Hypothalamus (tissue), 51 donors: ENCODE measurements at places on chromosomes 6 and 20.

GRCh38 chr6:157571950-157572349 is 191.0 kb downstream of the ZDHHC14 start:
- DNase-seq = no peak

DNA sequence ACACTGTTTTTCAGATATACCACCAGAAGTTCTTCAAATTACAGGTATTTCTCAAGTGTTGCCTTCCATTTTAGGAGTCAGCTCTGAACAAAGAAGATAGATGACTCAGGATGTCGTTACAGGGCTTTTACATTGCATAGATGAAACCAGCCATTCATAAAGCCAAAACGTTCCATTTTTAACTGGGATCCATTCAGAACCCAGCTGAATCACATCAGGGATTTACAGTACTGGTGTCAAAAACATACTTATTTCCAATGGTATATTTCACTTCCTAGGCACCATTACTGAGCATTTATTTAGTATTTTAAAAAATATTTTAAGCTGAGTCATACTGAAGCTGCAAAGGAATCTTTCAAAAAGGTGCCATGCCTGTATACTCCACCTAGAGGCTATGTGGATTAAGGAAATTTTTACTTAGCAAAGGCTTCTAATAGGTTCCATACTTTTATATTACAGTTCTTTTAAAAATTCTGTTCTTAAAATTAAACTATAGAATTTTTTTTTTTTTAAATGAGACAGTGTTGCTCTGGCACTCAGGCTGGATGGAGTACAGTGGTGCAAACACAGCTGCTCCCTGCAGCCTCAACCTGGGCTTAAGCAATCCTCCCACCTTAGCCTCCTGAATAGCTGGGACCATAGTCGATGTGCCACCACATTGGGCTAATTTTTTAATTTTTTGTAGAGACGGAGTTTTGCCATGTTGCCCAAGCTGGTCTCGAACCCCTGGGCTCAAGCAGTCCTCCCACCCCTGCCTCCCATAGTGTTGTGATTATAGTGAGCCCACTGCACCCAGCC is 2.6 kb downstream of the ASF1A start:
- no peak for DNase-seq

DNA sequence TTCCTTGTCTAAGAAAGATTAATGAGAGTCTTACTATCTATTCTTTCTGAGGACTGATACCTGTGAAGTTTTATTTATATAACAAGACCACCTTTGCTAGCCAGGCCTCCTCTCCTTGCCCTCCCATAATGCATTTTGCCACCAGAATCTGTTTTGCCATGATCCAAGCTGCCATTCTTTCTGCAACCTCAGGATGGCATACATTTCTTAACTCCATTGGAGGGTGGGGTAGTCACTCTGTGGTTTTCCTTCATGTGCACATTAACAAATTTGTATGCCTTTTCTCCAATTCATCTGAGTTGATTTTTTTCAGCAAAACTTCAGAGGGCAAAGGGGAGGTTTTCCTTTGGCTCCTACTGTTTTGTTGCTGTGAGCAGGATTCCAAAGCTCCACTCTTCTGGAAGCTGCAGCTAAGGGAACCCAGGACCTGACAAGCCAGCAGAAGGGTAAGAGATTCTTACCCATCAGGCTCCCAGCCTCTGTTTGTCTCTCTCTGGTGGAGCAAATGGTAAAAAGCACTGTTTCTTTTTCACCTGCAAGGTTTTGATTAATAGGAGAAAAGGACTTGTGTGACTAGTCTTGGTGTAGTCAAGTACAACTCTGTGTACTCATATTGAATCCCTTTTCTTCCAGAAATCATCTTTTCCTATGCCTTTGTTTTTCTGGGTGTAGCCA is 26.2 kb upstream of the ENPP4 start:
- no peak for DNase-seq

- no peak for DNase-seq
Measured at GRCh38 chr20:45052698-45053429, 48.1 kb downstream of the KCNS1 start.

GRCh38 chr6:84074988-84075781 is 41.6 kb downstream of the MRAP2 start:
- DNase-seq = no peak

DNA sequence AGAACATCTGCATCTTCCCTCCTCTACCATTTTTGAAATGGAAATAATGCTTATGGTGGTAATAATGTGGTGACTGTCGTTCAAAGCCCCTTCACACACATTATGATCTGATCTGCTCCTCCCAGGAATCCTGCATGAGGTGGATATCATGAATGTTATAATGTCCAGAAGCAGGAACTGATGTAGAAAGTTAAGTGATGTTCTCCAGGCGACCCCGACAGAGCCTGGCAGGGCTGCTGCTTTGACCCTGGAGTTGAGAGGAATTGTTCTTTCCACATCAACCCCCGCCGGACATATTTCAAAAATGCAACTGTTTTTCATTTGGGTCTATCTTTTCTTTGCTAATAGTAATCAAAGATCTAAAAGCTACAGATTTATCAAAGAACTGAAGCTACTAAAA is 131.6 kb downstream of the GMPR start:
- no peak for DNase-seq

GRCh38 chr6:7234547-7234946 is 78.5 kb downstream of the SSR1 start:
- DNase-seq = no peak

- DNase-seq = no peak
Measured at GRCh38 chr6:13892017-13892645, 32.6 kb upstream of the RNF182 start.

- no peak for DNase-seq
Measured at GRCh38 chr20:47206962-47207641, 149.4 kb downstream of the ZMYND8 start.

- no peak for DNase-seq
Measured at GRCh38 chr6:78935553-78935952, 68.2 kb downstream of the IRAK1BP1 start.

DNA sequence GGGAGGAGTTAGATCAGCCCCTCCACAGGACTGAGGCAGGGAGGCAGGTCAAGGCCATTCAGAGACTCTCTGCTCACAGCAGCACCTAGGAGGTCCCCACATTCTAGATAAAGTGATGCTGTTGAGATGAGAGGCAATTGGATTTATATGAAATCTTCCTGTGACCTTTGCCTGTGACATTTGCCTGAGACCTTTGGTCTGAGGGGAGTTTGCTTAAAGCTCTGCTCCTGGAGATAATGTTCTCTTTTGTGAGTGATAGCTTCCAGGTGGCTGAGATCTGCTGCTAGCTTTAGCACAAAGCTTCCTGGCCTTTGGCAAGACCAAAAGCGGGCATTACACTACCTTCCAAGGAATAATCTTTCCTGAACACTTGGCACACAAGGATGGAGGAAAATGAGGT is 43.3 kb downstream of the TMEM244 start:
- DNase-seq = no peak

DNA sequence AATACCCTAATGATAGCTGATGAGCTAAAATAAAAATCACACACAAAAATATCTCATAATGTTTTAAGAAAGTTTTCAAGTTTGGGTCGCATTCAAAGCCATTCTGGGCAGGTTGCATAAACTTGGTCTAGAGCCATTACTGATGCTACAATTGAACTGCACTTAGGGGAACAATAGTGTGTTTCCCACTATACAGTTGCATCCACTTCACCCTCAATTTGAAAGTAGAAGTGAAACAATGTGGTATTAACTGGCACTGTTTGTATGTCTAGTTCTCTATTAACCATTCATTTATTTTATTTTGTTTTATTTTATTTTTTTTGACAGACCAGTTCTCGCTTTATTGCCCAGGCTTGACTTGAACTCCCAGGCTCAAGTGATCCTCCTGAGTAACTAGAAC is 23.0 kb upstream of the STK38 start:
- DNase-seq = no peak

DNA sequence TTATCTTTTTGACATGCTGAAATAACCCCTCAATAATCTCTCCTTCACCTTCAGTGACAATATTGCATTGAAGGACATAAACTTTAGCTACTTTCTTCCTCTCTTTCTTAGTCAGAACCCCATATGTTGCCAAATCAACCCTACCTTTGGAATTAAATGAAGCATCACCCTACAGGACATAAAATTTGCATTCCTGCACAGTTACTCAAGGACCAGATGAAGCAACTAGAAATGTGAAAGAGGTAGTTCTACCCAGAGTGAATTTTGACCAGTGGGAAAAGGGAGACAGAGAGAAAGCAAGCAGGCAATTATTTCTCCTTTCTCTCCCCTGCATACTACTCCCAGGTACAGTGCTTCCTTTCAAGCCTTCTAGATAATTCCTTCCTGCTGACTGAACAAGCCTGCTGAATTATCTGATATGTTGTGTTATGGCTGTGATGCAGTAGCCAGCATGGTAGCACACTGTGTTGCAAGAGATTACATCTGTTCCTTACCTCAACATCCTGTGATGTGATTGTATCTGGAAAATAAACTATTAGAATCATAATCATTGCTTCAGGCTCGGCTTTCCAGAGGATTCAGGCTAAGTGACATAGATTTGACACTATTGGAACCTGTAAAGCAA is 16.6 kb downstream of the TENT5A start:
- no peak for DNase-seq
